IMR-90 (cell line): ENCODE measurements at places on chromosomes 4 and X.
A peak's percentile ranks its signal among the peaks of the same experiment; 100 is the strongest.

DNA sequence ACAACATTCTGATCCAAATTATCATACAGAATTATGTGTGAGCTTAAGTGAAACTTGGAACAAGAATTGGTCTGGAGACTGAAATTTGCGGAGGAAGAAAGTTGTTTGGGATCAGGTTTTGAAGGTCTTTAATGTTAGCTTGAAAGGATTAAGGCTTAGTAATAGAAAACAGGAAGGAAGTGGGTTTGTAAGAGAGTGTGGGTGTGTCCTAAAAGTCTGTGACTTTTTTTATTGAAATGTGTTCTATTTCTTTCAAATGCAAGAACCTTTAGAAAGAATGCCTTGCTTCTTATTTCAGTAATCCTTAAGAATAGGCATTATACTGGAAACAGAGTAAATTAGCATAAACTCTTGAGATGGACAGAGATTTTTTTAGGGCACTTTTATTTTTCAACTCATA, 198.0 kb downstream of the GALNTL6 start:
- no peak for DNase-seq
- H3K36me3 ChIP-seq, result no peaks in the 10 kb centered on the region
- H3K27me3 ChIP-seq, result no peaks in the 10 kb centered on the region

- no peak overlapping the region for H3K4me3 ChIP-seq
- no peaks in the 10 kb centered on the region for H3K36me3 ChIP-seq
- no peaks in the 10 kb centered on the region for H3K4me1 ChIP-seq
- DNase-seq, result no peak
These were observed 40.8 kb downstream of the HCCS start for GRCh38 chrX:11151799-11152559.

GRCh38 chr4:154205471-154205870, 286.1 kb downstream of the DCHS2 start:
- H3K36me3 ChIP-seq, result no peaks in the 10 kb centered on the region
- no peak for DNase-seq
- no peaks in the 10 kb centered on the region for H3K4me1 ChIP-seq
- no peaks in the 10 kb centered on the region for H3K27me3 ChIP-seq
- H3K27ac ChIP-seq, result no peak overlapping the region

DNA sequence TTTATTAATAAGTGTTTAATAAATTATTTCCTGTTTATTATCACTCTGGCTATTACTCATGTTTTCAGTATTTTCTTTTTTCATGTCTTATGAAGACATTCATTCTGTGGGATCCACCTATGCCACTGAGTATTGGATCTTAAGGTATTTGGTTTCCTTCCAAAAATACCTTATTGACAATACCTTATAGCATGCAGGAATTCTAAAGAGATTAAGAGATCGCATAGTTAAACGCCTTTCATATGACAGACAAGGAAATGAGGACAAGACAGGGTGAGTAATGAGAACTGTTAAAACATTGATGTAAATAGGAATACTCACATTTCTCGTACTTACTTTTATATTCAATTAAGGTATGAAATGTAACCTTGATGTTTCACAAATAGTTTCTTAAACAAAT, 38.2 kb upstream of the TMPRSS11B start:
- H3K4me3 ChIP-seq, result no peak overlapping the region
- no peaks in the 10 kb centered on the region for H3K27me3 ChIP-seq
- no peak overlapping the region for H3K27ac ChIP-seq
- no peak for DNase-seq
- no peaks in the 10 kb centered on the region for H3K4me1 ChIP-seq

DNA sequence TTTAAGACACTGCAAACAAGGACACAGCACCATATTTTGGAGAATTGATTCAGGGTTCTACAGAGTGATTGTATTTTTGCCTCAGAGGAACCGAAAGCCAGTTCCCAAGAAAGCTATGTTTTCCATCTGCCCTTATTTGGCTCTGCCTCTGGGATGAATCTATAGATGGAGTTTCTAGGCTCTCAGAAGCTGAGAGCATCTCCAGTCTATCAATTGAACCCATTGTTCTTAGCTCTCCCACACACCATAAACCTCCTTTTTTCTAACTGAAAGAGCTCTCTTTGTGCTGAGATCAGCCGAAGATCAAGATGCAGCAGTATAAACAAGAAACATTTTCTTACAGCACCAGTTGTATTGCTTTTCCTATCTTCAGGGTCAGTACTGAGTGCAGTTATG, 16.9 kb downstream of the PLP1 start:
- DNase-seq, result peak; percentile 39
- peak overlapping the region; percentile 26 for H3K4me3 ChIP-seq
- H3K4me1 ChIP-seq, result peaks cover 9% of the 10 kb centered on the region; the same call in 1 of the 2 replicates
- no peaks in the 10 kb centered on the region for H3K36me3 ChIP-seq
- peaks cover 11% of the 10 kb centered on the region for H3K27me3 ChIP-seq
